ENCODE measurements at places on chromosomes 12 and 14.

DNA sequence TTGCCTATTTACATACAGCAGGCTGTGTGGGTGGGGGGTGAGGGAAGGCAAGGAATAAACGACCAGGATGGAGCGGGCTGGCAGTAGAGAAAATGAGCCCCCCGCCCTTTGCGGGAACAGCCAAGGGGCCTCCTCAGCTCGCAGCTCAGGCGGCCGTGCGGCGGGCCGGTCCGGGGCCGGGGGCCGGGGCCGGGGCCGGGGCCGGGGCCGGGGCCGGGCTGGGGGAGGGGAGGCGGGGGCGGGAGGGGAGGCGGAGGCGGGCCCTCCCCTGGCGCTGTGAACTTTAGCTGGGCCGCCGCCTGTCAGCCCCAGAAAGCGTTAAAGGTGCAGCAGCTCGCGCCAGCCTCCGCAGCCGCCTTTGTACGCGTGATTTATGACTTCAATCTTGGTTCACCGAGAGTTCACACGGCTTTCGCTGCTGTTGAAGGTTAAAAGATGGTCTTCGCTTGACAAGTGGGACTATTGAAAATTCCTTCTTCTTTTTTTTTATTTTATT, 28.8 kb downstream of the HOXC4 start:
- peak; percentile 23 for DNase-seq

- no peak for DNase-seq
Observed at GRCh38 chr14:72800848-72801370, 93.0 kb downstream of the DPF3 start.

GRCh38 chr14:59363531-59364226, 101.5 kb downstream of the GPR135 start:
- no peak for DNase-seq

GRCh38 chr14:80850197-80850814, 91.2 kb downstream of the CEP128 start:
- DNase-seq = peak; percentile 15

DNA sequence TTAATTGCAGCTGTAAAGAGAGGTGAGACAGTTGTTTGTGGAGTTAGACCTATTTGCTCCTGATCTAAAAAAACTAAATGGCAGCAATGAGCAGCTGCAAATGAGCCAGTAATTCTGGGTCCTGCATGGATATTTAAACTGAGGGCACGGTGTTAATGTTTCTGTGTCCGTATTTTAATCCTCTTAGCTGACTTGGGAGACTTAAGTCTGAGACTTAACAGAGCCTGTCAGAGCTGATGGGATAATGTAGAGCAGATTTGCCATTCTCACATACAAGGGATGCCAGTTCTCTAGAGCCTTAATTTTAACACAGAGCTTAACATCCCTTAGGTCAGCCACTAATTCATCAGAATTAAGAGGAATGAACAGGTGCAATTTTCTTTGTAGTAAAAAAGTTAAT, 178.6 kb upstream of the PDE3A start:
- DNase-seq = no peak

GRCh38 chr14:57008534-57008933, 198.3 kb upstream of the OTX2 start:
- no peak for DNase-seq

DNA sequence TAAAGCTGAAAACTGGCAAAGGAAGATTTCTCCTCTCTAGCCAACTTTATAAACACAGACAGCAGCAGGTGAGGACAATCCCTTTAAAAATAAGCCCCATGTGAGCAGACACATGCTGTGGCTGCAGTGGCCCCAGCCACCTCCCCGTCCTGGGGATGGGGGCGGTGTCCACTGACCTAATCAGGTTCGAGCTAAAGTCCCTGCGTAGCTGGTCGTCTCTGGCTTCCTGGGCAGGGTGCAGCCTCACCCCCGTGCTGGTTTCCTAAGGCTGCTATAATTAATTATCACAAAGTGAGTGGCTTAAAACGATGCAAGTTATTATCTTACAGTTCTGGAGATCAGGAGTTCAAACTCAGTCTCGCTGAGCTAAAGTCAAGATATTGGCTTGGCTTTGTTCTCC, 1.0 kb downstream of the BDKRB1 start:
- DNase-seq = no peak

- no peak for DNase-seq
Observed at GRCh38 chr12:63018273-63018672, 83.3 kb upstream of the PPM1H start.

DNA sequence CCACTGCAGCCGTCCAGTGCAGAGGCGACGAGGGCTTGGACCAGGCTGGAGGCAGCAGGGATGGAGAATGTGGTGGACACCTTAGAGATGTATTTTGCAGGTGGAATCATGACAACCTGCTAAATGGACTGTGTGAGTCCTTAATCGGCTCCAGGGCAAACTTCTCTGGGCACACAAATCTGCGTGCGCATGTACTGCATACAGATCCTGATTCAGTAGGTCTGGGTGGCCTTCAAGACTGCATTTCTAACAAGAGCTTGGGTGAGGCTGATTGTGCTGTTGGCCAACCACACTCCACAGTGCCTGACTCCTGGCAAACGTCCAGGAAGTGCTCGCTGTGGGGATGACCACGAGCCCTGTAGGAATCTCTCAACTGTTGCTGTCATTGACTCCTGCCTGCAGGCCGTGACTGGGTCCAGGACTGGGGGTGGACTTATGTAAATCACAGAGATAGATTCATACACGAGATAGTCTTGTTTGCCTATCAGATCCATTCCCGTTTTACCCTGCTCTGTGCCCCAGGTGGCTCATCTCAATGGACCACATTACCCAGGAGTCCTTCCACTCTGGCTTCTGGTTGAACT, 27.2 kb downstream of the JDP2 start:
- no peak for DNase-seq

- no peak for DNase-seq
Observed at GRCh38 chr14:52153939-52154338, 85.1 kb upstream of the NID2 start.

- no peak for DNase-seq
Observed at GRCh38 chr14:54025661-54026060, 69.0 kb upstream of the BMP4 start.

- peak; percentile 47 for DNase-seq
Observed at GRCh38 chr12:76586764-76587395, 27.3 kb upstream of the OSBPL8 start.

GRCh38 chr14:23028799-23029198, 5.9 kb downstream of the PSMB5 start:
- DNase-seq = peak; percentile 52

DNA sequence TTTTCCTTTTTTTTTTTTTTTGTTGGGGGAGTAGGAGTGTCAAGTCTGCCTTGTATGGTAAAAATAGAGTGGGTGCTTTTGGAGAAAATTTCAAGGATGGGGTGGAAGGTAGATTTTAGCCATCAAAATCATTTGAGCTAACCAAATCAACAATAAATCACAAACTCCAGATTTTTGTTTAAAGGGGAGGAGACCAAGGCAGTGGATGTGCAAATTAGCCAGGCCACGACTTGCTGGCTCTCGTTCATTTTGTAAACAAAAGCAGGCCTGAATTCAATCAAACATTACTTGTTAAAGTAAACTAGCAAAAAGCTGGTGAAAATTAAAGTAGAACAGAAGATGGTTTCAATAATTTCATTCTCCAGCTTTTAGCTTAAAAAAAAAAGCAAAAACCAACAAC, 387.2 kb downstream of the BMP4 start:
- DNase-seq = no peak

- DNase-seq = no peak
Observed at GRCh38 chr12:132748319-132748718, 13.3 kb downstream of the ANKLE2 start.

DNA sequence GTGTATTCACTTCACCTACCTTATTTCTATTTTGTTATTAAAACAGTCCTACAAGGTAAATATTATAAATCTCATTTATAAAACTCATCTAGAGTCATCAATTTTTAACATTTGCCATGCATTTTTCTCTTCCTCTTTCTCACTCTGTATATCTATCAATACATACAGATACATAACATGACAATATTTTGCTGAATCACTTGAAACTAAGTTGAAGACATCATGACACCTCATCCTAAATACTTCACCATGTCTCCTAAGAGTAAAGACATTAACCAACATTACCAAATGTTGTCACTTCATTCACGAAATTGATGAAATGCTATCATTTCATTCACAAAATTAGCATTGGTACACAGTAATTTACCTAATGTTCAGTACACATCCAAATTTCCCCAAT, 181.8 kb downstream of the PAX9 start:
- DNase-seq = no peak

DNA sequence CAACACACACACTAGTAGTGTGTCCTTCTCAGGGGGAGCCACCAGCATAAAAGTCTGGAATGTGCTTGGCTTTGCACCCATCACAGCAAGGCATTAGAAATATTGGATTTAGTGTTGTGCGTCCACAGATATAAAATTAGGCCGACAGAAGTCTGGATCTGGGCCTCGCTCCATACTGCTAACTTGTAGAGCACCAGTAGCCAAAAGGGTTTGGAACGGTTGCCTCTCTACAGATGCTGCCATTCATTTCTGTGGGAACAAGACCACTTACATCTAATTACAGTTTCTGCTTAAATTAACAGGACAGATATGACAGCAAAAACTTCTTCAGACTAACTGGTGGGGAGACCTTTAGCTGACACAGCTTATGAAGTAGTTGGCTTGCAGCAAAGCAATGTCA, 94.2 kb downstream of the EXOC5 start:
- no peak for DNase-seq

DNA sequence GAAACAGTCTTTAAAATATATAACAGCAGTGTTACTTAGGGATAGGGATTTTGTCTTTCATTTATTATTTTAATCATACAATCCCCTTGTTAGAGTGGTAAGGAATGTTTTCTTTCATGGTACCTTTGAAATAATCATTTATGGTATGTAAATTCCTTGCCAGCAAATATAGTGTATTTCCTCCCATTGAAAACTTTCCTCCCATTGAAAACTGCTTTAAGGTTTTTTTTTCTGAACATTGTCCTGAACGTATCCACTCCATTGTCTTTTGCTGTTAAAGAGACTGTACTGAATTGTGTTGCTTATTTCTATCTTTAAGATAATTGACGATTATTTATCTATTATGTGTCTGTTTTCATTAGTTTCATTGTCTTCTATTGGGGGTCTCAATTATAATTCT, 83.5 kb downstream of the PPHLN1 start:
- no peak for DNase-seq

DNA sequence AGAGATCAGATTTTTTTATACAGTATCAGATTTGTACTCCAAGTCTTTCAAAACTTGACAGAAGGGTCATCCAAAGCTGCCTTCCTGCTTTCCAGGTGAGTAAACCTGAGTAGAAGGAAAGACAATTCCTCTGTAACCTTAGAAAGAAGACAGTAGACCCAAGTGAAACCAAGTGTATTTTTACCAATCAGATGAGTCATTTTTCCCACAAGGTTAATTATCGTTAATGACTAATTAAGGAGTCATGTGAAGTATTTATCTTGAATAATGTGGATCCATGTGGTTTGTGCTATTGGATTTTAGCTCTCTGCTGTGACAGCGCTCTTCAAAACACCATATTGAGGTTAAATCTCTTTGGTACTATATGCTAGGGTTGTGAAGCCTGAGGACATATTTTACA, 74.0 kb upstream of the PELI2 start:
- no peak for DNase-seq

GRCh38 chr14:90444077-90444696, 47.4 kb downstream of the CALM1 start:
- DNase-seq = no peak
